ENCODE measurements at places on chromosomes 12 and 14. TPM values are rescaled to one million over a fixed set of nuclear protein-coding genes. Genes with fewer than 3 reads are reported as not detected.

DNA sequence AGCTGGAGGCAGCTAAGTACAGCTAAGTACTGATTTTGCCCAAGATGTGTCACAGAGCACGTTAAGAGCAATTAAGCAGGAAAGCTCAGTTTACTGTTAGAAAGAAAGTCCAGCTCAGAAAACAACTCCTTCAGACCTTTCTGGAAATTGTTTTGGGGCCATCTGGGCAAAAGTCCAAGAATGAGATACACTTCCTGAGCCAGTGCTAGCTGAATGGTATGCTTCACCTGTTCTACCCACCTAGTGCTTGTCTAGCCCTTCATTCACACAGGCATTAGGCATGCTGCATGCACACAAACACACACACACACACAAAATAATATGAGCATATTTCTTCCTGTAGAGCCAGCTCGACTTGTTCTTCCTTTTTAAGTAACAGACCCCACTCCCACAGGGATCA is 6.6 kb upstream of the IKZF4 start:
- no peak for DNase-seq

DNA sequence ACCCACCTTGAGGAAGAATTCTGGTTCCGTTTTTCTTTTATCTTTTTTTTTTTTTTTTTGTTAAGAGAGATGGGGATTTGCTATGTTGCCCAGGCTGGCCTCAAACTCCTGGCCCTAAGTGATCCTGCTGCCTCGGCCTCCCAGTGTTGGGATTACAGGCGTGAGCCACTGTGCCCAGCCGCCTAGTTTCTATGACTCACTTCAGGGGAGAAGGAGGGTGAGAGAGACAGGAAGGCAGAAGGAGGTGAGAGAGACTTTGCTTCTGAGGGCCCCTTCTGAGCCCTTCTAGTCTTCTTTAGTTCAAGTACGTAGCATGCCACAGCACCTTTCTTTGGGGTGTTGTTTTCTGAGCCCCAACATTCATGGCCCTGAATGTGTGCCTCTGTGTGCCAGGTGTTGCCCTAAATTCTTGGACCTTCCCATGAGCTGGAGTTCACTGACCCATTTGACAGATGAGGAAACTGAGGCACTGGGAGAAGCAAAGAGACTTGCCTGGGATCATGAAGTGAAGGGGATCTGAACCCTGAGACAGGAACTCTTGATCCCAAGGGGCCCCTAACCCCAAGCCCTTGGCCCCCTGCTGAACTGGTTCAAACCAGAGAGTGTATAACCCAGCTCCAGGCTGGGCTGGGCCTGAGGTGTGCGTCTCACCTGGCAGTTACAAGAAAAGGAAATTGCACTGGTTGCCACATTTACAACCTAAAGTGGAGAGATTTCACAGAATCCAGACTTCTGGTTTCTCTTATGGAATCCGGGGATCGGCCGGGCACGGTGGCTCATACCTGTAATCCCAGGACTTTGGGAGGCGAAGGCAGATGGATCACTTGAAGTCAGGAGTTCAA is 20.8 kb downstream of the SH2B3 start:
- DNase-seq = no peak

DNA sequence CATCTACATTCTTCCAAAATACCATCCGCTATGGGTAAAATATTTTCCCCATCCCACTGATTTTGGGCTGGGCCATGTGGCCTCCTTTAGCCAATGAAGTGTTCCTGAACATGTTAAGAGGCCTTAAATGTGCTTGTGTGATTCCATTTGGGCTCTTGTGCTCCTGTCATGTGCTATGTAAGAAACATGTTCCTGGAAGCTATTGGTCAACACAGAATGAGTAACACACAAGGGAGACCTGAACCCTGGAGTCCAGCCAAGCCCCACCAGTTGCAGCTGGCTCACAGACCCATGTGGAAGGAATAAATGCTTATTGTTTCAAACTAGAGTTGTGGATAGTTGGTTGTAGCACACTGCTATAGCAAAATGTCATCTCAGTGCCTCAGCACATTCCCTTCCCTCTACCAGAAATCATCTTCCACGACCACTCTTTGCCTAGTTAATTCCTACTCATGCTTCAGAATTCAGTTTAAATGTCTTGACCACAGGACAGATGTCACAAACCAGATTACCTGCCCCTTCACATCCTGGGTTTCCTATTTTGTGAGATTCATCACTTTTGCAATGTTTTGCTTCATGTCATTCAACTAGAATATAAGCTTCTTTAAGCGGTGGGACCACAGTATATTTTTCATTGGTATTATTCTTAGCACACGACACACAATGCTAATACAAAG is 217.3 kb upstream of the EEA1 start:
- DNase-seq = peak; percentile 55

NKX2-1 gene
- not detected for total RNA-seq

GALNT16 gene
- total RNA-seq = 0.16 TPM

GRCh38 chr12:92973614-92974013 is 44.5 kb upstream of the EEA1 start:
- no peak for DNase-seq

- no peak for DNase-seq
These were observed 3.2 kb downstream of the PRPH start for GRCh38 chr12:49298160-49298559.

KRT79 gene
- total RNA-seq = not detected

ITGA7 gene
- total RNA-seq = 65.4 TPM

- no peak for DNase-seq
These were observed 23.0 kb downstream of the ISCA2 start for GRCh38 chr14:74516451-74517160.

ACOT6 gene
- not detected for total RNA-seq

DNA sequence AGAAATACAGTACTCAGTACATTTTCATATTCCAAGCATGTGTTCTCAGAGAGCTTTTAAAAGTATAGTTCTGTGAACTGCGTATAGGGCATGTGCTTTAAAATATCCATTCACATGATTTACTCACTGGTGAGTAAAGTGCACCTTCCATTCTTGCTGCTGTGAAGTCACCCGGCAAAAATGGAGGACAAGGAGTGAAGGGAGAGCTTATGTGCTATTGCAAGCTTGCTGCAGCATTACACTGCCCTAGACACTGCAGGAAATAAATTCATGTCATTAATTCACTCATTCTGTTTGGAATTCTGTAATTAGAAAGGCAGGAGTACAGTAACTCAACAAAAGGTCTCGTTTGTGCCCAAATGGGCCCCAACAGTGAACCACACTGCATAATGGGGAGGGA is 347.8 kb downstream of the PRKD1 start:
- DNase-seq = no peak

GRCh38 chr12:53952335-53952694 is 2.4 kb upstream of the HOXC12 start:
- no peak for DNase-seq

TCL1B gene
- not detected for total RNA-seq

SDR9C7 gene
- not detected for total RNA-seq
